PC-3 (cell line): ENCODE measurements at places on chromosomes 6 and 20. TPM values are rescaled to one million over a fixed set of nuclear protein-coding genes. Genes with fewer than 3 reads are reported as not detected.

DNA sequence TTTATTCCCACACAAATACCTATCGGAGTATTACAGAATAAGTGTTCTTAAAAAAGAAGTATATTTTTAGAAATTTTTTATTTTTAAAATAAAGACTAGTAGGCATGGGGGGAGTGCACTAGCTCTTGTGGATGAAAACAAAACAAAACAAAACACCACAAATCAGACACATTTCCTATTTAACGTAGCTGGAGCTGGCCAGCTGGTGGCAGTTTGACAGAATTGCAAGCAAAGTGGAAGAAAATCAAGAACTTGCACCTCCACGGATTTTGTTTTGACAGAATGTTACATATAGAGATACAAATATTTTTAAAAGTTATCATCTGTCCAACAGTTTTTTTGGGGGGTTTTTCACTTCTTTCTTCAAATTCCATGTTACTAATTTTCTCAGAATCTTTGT, 63.6 kb upstream of the SNRPB2 start:
- peak; percentile 15 for DNase-seq

GRCh38 chr6:7087066-7087465, 20.7 kb upstream of the RREB1 start:
- DNase-seq = no peak

DNA sequence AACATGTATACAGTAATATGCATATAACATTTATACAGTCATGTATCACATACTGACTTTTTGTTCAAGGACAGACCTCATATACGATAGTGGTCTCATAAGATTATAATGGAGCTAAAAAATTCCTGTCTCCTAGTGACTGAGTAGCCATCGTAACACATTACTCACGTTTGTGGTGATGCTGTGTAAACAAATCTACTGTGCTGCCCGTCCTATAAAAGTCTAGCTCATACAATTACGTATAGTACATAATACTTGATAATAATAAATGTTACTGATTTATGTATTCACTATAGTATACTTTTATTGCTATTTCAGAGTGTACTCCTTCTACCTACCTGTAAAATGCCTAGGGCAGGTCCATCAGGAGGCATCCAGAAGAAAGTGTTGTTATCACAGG, 17.4 kb downstream of the SERAC1 start:
- DNase-seq = peak; percentile 86

DNA sequence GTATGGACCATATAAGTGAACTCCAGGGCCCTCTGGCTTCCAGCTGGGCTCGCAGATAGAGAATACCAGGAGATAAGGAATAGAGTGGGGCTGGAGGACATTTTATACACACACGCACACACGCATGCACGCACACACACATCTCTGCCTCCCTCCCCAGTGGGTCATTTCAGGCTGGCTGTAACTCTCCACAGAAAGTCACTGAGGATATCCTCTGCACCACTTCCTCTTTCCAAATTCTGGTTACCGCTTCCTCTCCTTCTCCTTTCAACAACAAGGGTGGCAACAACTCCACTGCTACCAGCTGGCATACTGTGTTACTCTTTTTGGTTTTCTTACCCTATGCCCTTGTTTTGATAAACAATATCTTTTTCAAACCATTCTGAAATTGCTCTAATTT, 280.2 kb downstream of the COL12A1 start:
- DNase-seq = no peak

DNA sequence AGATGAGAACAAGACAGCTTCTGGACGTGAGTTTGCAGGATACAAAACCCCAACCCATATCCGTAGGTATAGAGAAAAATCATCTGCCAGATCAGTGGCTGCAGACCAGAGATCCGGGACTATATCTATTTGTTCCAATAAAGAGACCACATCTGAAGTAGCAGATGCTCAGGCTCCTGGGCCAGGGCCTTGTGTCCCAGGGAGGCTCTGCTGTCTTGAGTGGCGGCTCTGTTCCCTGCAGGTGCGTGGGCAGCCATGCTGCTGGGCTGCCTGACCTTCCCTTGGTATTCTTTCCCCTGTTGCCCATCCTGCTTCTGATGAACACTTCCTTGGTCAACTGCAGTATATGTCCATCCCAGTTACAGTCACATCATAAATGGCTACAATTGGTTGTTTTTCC, 34.9 kb downstream of the ERMARD start:
- no peak for DNase-seq

DNA sequence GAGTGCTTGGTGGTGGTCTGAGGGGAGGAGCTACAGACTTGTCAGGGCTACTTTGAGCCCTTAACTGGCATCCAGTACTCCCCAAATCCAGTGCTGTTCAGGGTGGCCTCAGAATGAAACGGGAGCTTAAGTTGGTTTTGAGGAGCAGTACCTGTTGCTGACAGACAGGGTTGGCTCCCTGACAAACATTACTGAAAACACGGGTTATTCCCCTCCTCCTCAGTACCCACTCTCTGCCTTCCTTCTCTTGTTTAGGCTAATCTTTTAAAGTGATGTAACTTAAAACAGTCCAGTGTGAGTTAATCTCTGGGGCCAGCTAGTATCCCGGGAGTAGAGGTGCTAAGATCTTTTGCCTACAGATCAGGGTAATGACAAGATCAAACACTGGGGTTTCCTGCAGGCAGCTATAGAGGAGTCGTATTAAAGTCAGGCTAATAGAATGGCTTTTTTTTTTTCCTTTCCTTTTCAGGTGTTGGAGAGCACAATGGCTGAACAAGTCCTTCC, 3.7 kb downstream of the TNFAIP3 start:
- DNase-seq = no peak

DNA sequence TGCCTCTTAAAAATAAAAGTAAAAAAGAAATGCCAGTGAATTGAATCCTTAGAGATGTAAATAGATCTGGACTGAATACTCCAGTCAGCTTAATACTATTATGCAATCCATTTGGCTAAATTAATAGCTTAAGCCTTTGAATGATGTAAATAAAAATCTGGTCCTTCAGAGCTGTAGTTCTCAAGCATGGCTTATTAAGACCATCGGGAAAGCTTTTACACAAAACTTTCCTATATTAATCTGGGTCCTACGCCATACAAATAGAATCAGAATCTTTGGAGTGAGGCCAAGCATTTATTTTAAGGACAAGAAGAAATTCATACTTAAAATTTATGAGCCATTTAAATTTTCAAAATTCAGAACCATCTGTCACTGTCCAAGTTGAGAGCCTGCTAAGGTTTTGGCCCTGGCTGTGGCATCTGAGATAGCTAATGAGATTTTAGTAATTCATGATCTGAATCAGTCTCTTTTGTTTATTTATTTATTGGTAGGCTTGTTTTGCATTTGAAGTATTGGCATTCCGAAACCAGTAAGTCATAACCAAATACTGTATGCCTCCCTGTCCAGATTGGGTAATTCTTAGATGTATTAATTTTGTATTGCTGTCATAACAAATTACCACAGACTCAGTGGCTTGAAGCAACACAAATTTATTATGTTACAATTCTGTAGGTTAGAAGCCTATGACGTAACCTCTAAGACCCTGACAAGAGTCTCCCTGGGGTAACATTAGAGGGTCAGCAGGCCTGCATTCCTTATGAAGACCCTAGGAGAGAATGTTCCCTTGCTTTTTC, 228.1 kb upstream of the RAB32 start:
- DNase-seq = no peak

DNA sequence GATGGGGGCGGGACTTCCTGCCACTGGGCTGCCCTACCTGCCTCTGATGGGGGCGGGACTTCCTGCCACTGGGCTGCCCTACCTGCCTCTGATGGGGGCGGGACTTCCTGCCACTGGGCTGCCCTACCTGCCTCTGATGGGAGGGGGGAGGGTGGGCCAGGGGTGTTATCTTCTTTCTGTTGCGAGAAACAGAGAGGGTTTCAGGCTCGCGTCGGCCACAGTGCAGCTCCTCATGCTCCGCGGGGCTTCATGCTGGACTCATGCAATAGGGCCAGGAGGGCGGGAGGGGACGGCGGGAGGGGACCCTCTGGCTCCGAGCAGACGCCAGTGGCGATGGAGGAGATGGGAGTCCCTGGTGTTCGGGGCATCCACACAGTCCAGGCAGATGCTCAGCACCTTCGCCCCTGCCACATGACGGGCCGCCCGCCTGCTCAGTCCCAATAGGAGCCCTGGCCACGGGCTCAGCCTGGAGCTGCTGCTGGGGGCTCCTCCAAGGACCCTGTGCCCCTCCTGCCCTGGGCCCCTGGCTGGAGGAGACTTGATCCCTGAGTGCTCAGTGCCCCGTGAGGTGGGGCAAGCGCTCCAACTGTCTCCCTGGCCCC, 48.8 kb upstream of the CHRNA4 start:
- no peak for DNase-seq

GRCh38 chr20:62622877-62623487, 19.3 kb upstream of the SLCO4A1 start:
- no peak for DNase-seq

- no peak for DNase-seq
These were observed 316.6 kb upstream of the JARID2 start for GRCh38 chr6:14929291-14929690.

DNA sequence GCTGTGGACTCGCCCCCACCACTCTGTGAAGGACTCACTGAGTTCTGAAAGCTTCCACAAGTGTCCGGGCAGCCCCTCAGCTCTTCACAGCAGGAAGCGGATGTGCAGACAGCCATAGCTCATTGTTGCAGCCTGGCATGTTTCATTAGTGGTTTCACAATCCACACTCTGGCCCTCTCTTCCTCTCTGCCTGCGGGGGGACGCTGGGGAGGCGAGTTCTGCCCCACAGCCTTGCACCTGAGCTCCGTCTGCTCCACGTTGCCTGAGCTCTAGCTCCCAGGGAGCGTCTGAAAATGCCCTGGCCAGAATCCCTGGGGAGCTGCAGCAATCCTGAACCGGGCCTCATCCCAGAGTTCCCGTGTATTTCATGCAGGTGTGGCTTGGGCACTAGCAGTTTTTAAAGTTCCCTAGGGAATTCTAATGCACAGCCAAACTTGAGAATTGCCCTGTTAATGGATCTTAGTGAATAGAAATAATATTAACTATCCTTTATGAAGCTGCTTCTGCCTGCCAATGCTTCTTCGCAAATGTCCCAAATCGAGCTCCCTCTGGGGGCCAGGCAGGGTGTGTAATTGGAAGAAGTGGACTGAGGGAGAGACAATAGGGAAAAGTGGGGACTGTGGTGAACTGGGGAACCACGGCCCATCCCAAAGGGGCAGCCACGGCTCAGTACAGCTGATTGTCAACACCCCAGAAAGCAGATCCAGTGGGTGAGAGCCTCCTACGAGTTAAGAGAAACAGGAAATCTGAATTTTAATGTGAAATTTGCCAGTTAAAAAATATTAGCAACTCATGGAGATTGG, 51.5 kb downstream of the CTCFL start:
- DNase-seq = no peak

DNA sequence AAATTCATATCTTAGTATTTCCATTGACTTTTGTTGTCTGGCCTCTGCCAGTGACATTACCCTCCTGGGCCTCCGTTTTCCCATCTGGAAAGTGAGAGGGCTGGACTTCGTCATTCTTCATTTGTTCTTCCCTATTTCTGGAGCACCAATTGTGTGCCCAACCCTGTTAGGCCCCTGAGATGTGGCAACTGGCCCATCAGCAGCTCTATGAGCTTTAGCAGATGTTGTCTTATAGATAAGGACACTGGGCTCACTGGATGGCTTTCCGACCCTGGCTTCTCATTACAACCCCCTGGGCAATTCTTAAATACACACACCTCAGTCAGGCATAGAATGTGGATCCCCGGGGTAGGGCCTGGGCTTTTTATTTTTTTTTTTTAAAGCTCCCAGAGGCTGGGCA, 14.7 kb downstream of the PABPC1L start:
- DNase-seq = no peak

DNA sequence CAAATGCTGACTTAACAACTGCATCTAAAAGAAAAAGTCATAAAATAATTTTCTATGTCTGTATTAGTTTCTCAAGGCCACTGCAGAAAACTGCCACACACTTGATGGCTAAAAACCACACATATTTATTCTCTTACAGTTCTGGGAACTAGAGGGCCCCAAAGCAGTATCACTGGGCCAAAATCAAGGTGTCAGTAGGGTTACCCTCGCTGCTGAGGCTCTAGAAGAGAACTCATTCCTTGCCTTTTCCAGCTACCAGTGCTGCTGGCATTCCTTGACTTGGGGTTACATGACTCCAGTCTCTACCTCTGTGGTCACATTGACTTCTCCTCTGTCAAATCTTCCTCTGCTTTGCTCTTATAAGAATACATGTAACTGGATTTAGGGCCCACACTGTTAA, 124.6 kb upstream of the THEMIS start:
- DNase-seq = no peak

DNA sequence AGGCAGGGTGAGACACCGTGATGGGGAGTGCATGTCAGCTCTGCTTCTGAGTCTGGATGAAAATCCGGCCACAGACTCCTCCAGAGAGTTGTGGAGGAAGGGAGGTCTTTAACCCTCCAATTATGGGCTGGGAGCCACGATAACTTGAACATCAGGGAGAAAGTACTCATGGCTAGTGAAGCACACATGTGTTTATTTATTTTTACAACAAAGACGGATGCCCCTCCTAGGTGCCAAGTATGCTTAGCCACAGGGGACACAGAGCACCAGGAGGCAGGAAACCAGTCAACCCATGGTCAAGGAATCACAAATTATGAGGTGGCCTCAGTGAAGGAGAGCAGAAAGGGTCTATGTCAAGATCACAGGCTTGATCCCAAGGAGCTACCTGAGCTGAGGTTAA, 54.1 kb downstream of the ZNF217 start:
- no peak for DNase-seq

GRCh38 chr20:63782051-63782471, 42.5 kb downstream of the SLC2A4RG start:
- peak; percentile 59 for DNase-seq

DNA sequence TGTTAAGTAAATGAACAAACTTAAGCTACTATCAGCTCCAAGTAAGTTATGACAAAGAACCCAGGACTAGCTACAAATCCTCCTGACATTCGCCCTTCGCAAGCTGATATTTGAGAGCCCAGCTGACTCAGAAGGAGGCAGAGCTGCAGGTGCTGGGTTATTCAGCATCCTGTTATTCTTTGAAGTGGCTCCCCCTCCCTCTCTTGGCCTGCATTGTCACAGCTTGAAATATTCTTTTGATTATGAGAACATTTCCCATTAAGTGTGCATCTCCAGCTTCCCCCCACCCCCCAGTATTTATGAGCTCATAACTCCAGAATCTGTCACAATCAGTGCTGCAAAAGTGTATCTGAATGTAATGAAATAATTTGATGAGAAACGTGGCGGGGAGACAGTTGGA, 78.8 kb upstream of the RALY start:
- DNase-seq = peak; percentile 84

- no peak for DNase-seq
These were observed 24.3 kb downstream of the EDEM2 start for GRCh38 chr20:35122756-35123405.

KPNA5 gene
- total RNA-seq = 4.9 and 5.5 TPM in 2 replicates

PNLDC1 gene
- not detected in 2 replicates for total RNA-seq

CEP85L gene
- total RNA-seq = 3.9 and 7.8 TPM in 2 replicates

PBOV1 gene
- total RNA-seq = not detected in 2 replicates

CST7 gene
- total RNA-seq = not detected in 2 replicates
